ENCODE measurements at places on chromosomes 3 and 15.

GRCh38 chr3:129942296-129942695 lies 32.2 kb upstream of the TRH start:
- DNase-seq: peak; percentile 64

DNA sequence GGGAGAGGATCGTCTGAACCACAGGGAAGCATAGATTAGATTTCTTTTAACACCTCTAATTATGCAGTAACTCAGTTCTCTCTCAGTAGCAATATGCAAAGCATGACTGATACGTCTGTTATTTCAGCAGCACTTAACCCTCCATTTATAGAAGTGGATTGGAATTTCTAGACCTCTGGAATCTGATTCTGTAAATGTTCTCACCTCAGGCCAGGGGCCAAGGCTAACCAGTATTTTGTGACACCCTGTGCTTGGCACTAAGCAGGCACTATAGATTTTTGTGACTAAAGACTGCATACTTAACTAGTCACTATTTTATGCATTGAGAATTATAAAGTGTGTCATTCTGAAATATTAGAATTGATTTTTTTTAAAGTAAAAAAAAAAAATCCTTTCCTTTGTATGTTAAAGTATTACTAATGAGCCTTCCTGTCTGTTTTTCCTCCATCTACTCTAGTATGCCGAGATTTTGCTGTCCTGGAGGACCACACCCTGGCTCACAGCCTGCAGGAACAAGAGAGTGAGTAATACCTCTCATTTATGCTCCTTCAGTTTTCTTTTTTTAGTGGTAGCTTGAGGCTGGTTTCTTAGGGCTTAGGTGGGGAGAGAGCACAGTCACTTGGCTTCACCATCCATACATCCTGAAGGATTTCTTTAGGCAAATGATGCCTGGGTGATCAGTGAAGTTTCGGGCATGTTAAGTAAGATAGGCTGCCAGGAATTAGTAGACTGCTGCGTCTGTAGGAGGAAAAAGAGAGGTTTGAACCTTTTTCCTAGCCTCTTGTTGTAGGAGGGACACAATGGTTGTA lies 26.5 kb upstream of the UTS2B start:
- peak; percentile 26 for DNase-seq

DNA sequence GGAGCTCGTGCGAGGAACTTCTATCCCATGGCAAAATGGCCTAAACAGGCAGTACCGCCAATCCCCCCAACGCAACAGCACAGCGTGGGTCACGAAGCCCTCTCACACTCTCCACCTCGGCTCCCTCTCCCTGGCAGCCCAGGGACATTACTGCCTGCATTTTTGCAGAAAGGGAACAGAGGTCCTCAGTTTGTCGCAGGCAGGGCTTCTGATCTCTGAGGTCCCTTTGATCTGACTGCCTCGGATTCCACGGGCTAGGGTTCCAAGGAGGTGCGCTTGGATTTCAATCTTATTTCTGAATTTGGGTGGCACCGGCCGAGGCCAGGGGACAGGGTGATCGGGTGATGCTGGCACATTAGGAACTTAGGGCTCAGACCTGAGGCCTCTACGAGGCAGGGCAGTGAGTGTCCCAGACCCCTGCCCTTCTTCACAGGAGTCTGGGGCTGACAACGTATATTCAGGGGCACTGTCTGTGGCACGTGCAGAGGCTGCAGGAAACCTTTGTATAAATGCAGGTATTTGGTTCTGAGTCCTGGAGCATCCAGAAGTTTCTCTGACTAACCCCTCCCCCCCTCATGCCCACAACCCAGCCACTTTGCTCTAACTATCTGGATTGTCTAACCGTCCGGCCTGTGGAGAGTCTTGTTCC lies 197.9 kb downstream of the XXYLT1 start:
- no peak for DNase-seq

DNA sequence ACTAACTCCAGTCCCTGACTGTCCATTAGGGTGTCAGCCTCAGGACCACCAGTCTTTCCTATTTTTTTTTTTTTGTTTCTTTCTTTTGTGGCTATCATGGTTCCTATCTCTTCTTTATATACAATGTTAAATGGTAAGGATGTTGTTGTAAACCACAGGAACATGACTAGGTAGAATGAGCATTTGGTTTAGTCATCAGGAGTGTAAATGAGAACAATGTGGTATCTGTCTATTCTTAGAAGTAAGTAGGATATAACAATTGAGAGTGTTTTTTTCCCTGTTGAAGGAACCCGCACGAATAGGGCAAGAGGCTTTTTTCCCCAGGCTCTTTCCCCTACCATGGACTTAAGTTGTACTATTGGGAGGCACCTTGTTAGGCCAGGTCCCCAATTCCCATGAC lies 880.3 kb upstream of the GBE1 start:
- no peak for DNase-seq

Measured in NCI-H1417 (cell line).